ENCODE measurements at places on chromosomes 13 and 19. TPM values are rescaled to one million over a fixed set of nuclear protein-coding genes. Genes with fewer than 3 reads are reported as not detected.

DNA sequence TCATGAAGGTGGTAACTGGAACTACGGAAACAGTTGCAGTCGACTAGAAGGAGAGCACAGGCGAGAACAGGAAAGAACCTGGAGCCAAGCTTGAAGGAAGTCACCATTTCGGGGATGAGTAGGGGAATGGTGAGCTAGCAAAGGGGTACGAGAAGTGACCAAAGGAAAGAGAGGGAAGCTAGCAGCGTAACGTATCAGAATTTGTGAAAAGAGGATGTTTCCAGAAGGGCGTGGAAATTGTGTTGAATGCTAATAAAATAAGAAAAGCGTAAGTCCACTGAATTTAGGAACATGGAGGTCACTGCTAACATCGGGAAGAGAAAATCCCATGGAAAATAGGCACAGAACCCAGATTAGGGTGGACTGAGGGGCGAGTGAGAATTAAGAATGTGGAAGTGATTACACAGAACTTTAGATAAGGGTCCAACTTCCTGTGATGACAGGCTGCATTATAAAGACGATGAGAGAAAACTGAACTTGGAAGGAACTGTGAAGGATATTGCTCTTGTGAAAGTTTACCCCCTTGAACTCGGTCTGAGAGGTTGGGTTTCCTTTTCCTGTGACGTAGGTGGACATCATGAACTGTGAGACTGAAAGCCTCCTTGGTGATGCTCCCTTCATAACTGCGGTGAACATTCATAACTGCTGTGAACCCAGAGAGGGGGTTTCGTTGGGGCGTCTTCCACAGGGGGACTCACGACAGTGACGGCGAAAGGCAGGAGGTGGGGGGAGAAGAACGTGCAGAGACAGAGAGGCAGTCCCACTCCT, 2.0 kb upstream of the FFAR2 start:
- no peak for DNase-seq

Gene IGFL1
- 2.6 TPM for total RNA-seq

Gene HCST
- total RNA-seq = 1.8 TPM

GRCh38 chr19:30330266-30330665, 41.9 kb upstream of the ZNF536 start:
- DNase-seq = no peak

Gene OLFM2
- 6.2 TPM for total RNA-seq

DNA sequence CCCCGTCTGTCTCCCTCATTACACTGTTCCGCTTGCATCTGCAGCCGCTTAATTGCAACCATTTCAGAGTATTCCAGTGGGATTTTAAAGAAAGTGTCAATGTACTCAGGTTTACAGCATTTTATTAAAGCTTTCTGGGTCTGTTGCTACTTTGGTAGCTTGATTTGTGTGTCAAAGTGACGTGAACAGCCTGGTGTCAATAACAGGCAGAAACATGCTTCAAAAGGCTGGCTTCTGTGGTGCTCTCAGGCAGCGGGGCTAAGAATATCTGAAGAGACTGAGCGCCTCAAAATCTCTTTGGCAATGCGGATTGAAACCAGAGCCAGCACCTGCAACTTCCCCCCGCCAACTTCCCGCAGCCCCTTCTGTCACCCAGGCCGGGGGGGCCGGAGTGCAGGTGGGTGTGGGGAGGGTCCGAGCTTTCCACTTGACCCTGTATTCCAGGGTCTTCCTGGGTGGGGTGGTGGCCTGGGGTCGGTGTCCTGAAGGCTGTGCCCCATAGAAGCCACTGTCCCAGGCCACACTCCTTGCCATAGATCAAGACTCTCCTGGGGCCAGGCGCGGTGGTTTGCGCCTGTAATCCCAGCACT, 81.2 kb downstream of the KDM4B start:
- no peak for DNase-seq

DNA sequence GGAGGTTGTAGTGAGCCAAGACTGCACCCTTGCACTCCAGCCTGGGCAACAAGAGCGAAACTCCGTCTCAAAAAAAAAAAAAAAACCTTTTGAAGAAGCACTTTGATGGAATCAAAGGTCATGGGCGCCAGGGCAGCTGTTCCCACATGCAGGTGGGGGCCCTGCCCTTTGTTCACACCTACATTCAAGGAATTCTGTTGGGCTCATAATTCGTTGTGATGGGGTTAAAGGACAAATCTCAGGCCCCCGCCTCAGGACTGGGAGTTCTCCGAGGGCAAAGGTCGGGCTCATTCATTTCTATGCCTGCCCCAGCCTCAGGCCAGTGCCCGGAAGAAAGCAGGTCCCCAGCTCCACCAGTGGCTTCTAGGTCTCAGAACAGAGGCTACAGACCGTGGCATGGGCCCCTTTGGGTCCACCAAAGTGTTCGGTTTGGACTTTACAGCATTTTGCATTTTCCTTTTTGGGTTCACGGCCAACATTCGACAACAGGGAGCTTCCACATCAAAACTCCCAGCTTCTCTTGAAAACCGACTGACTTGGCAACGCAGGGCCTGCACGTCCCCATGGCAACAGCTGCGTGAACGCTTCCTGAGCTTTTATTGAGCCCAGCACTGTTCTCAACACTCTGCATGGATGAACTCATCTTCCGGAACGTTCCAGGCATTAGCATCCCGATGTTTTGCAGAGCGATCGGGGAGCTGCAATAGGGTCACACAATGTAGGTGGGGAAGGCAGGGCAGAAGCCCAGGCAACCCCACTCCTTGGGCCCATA, 10.1 kb upstream of the GTF2F1 start:
- no peak for DNase-seq

- DNase-seq = no peak
Observed at GRCh38 chr13:73450583-73450982, 391.8 kb downstream of the KLF5 start.

DNA sequence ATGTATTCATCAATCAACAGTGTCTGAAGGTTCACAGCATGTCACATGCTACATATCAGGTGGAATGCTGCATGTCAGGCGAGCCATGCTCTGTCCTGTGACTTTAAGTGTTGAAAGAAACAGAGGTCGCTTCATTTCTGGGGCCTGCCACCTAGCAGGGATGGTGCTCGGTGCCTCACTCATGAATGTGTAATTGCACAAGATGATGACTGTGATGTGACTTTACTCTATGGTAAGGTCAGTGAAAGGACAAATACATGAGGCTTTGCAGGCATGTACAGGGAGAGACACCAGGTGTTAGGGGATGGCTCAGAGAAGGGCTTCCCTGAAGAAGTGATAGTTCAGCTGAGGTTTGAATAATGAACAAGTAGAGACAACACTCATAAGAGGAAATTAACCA, 66.7 kb downstream of the FRY start:
- no peak for DNase-seq

Gene ZNF230
- 4.8 TPM for total RNA-seq
